ENCODE measurements at places on chromosomes 7 and 10.
A peak's percentile ranks its signal among the peaks of the same experiment; 100 is the strongest.

GRCh38 chr10:46002916-46003693 is 27.3 kb downstream of the NCOA4 start:
- DNase-seq: no peak

- DNase-seq: no peak
Observed at GRCh38 chr7:132472463-132473120, 103.7 kb downstream of the PLXNA4 start.

DNA sequence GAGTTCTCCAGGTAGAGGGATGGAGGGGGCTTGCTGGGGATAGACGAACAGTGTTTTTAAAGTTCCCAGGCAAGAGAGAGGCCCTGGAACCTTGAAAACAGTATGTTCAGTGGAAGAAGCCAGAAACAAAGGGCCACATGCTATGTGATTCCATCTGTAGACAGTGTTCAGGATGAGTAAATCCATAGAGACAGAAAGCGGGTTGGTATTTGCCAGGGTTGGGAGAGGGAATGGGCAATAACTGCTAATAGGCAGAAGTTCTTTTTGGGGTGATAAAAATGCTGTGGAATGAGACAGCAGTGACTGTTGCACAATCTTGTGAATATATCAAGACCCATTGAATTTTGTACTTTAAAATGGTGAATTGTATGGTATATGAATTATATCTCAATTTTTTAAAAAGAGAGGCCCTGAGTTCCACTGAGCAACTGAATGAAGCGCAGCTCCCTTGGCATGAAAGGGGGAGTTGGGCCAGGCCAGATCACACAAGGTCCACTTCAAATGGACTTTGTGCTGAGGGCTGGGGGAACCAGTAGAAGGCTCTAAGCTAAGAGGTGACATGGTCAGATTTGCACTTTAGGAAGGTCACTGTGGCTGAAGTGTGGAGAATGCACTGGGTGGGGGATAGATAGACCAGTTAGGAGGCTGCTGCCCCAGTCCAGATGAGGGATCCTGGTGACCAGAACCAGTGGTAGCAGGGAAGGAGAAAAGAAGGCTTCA is 34.0 kb downstream of the LEP start:
- DNase-seq: no peak

- DNase-seq: no peak
Observed at GRCh38 chr10:24041034-24041433, 167.9 kb upstream of the KIAA1217 start.

GRCh38 chr7:22291977-22292376 is 65.0 kb downstream of the RAPGEF5 start:
- DNase-seq: peak; percentile 51

DNA sequence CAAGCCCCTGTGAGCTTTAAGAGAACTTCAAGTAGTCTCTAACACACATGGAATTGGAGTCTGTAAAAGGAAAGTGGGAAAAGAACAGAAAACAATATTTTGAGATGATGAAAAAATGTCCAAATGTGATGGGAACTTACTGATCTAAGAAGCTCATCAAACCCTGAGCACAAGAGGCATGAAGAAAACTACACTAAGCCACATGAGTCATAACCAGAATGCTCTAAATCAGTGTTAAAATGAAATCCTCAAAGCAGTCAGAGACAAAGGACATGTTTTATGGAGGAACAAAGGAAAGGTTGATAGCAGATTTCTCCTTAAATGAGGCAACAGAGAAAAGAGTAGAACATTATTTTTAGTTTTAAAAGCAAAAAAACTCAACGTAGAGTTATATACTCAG is 37.2 kb downstream of the ZNF33A start:
- DNase-seq: no peak

DNA sequence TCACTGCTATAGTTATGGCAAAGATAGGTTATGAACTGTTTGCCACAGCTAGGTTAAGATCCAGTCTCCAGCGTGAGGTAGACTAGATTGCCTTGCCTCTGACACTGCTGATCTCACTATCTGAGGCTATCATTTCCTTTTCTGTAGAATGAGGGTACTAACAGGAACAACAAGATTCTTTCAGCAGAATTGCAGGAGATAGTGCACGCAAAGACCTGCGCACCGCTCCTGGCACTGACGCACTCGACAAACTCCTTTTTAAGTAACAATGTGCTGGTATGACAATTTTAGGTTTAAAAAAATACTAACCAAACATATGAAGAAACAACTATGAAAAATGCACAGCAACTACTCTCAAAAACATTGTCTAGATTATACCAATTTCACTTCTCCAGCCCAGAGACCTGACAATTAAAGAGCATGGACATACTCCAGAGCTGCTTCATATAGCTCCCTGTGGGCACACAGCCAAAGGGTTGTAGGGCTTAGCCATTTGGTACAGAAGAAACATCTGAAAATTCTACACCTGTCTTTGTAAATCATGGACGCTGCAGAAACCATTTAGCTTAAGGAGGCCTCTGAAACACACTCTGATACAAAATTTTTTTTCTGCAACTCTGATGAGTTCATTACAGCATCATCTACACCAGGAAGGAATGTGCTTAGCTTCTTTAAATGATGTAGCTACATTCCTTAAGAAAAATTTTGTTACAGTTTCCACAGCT is 7.8 kb downstream of the ADAM12 start:
- peak; percentile 37 for DNase-seq

GRCh38 chr7:101832205-101832631 is 14.8 kb downstream of the CUX1 start:
- DNase-seq: no peak

GRCh38 chr7:41661596-41661995 is 41.3 kb downstream of the INHBA start:
- no peak for DNase-seq

- no peak for DNase-seq
Observed at GRCh38 chr10:110730345-110731050, 86.4 kb downstream of the RBM20 start.

- peak; percentile 1 for DNase-seq
Observed at GRCh38 chr7:152523916-152524315, 88.1 kb upstream of the KMT2C start.

- peak; percentile 43 for DNase-seq
Observed at GRCh38 chr7:102935450-102936115, 22.8 kb downstream of the LRRC17 start.

DNA sequence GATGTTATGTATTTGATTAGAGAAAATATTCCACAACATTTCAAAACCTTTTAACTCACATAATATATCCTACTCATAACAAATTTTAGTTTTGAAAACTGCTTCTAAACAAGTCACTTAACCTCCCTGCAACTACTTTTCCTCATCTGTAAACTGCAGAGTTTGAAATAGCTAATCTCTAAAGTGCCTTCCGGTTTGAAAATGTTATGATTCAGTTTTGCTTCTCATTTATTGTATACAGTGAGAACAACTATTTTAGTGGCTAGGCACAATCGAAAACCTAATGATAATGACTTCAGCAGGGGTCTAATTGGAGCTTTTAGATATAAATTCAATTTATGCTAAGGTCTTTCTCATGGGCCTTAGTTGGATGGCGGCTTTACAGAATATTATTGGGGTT is 30.7 kb upstream of the TEX47 start:
- DNase-seq: no peak

DNA sequence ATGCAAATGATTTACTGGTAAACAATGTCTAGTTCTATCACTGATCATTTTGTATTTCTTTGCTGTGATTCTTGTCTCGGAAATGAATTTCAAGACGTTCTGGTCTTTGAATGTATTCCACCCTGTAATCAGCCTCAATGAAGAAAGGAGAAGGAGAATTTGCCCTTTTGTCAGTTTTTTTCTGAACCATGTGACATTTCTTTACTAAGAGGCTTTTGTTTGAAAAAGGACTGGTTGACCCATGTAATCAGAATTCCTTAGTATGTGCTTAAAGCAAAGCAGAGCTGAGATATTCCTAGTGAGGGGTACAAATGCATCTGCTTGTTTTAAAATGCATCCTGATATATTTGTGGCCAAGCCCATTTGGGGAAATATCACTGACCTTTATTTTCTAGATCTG is 581.6 kb downstream of the ETV1 start:
- no peak for DNase-seq

DNA sequence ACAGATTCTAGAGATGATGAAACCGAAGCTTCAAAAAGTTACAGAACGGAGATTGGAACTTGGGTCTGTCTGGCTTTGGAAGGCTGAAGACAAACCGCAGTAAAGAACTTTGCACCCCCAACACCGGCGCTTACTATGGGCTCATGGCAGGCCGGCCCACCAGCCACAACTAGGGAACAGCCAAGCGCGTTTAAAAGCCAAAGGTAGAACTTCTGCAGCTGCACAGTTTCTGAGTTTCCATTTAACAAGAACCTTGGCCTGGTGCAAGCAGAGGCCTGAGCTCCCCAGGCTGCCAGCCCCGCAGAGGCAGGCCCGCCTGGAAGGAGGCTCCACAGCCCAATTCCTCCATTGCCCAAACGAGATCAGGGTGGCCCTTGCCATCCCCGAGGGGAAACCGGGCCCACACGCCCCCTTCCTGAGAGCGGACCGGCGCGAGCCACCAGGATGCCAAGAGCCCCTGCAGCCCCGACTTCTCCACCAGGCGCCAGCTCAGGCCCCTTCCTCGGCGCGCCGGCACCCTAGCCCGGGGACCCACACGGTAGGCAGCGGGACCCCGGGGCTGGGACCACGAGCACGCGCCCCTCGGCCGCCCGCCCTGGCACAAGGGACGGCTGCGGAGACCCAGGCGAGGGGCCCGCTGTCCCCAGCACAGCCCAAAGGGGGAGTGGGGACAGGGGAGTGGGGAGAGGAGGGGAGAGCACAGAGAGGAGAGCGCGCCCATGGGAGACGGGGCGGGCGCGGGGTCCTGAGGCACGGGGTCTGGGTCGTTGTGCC is 566 bp downstream of the MAD1L1 start:
- no peak for DNase-seq

GRCh38 chr7:45363669-45364068 is 206.1 kb downstream of the RAMP3 start:
- DNase-seq: no peak
